ENCODE measurements at places on chromosomes 13 and 19.

DNA sequence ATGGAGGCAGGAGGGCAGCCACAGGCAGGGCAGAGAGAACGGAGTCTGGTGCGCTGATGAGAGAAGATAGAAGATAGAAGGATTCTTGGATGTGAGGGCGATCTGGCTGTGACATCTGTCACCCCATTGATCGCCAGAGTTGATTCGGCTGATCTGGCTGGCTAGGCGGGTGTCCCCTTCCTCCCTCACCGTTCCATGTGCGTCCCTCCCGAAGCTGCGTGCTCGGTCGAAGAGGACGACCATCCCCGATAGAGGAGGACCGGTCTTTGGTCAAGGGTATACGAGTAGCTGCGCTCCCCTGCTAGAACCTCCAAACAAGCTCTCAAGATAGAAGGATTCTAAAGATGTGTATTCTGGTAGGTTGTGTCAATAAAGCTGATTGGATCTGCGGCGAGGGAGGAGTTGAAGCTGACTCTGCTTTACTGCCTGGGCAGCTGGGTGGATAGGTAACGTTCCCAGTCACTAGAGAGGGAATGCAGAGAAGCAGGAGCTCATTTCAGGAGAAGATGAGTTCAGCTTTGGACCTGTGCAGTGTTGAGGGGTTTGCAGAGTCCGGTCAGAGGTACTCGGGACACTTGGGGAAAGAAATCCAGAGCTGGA is 5.1 kb downstream of the UBAC2 start:
- no peak for DNase-seq

- DNase-seq = no peak
Observed at GRCh38 chr13:112828756-112829155, 138.9 kb downstream of the ATP11A start.

- no peak for DNase-seq
Observed at GRCh38 chr13:28529836-28530235, 34.9 kb upstream of the FLT1 start.

DNA sequence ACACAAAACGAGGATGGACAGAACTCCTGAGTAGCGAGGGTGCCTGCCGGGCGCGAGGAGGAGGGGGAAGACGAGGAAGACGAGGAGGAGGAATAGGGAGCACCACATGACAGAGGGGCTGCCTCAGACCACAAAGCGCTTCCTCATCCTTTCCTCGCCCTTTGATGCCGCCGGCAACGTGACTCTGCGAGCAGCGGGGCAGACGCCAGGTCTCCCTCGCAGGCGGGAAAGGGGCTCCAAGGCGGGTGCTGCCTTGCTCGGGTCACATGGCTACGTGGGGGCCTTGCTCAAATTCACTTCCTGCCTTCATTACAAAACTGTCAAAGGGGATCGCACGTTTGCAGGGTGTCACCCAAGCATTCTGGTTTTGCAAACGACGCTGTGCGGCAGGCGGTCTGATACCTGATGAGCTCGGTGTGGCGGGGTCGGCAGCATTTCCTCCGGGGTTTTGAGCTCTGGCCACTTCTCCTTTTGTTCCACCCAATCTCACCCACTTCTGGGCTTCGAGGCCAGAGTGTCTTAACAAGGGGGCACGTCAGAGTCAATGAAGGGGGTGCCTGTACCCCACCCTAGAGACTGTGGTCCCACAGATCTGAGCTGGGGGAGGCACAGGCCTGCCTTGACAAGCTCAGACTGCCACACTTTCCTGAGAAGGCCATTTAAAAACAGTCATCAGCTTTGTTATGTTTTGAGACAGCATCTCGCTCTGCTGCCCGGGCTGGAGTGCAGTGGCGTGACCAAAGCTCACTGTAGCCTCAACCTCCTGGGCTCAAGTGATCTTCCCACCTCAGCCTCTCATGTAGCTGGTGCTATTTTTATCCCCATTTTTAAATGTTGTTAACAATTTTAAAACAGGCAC is 14.9 kb downstream of the MAP2K2 start:
- DNase-seq = no peak

GRCh38 chr13:112131713-112132113 is 64.8 kb downstream of the SOX1 start:
- no peak for DNase-seq

DNA sequence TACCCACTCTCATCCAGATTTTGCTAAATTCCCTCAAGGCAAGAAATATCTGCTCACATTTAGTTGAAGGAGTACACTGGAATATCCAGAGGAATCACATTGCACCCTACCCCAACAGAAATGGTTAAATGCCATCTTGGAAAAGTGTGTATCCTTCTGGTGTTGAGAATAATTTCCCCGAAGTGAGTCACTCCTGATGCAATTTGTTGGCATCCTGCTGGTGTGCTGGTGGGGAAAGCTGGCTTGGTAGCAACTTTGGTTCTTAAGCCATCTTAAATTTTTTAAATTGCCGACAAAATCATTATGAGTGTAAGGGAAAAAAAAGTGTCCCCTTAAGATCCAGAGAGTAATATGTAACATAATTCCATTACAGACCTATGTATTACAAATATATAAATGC is 337.3 kb upstream of the DACH1 start:
- no peak for DNase-seq

GRCh38 chr19:4081441-4082129 is 14.9 kb upstream of the ZBTB7A start:
- DNase-seq = no peak

DNA sequence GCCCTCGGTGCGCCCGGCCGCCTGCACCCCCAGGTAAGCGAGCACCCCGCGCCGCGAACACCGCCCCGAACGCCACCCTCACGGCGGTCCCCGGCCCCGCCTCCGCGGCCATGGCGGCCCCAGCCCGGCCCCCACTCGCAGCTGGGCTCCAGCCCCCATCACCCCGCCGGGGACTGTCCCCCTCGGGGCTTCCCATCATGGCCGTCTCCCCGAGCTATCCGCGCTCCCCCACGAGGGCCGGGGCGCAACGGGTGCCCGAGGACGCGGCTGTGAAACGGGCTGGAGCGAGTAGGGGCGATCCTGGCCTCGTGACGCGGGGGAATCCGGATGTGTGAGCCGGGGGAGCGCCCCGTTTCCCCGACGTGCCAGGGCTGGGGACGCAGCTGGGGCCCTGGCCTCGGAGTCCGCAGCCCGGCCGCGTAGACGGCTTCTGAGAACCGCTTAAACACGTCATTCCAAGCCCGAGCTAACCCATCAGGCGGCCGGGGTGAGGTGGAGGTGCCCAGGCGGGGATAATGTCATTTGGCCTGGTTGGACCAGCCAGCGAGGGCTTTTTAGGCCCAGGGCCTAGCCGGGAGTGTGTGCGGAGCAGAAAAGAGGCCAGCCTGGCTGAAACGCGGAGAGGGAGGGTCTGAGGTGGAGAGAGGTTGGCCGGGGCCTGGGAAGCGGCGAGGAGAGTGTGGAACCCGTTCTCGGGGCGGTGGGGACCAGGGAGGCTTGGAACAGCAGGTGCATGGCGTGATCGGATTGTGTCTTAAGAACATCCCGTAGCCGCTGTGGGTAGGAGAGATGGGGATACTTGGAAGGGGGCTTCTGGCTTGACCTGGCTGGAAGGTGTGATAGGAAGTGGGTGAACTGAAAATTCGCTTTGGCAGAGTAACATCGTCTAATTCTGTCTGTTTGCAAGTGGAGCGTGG is 550 bp downstream of the CERS4 start:
- peak; percentile 57 for DNase-seq

DNA sequence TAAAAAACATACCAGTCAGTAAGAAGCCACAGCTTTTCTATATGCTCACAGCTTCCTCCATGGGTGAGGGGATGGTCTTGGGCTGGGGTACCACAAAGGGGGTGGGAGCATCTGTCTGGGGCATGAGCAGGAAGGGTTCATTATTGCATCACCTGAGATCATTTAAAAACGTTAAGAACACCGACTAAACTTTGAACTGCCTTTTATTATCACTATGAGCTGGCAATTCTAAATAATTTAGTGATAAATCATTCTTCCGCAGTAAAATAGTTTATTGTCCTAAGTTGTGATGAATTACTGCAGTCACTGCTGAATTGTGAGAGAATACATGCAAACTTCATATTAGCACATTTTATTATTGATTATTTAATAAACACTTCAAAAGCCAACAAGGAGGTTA is 71.6 kb downstream of the KL start:
- no peak for DNase-seq

- no peak for DNase-seq
Observed at GRCh38 chr19:42132030-42132628, at the start of gene POU2F2. TSS of gene POU2F2 (minus strand) at chr19:42132446. CDS start at chr19:42132411, 35 bp downstream.

DNA sequence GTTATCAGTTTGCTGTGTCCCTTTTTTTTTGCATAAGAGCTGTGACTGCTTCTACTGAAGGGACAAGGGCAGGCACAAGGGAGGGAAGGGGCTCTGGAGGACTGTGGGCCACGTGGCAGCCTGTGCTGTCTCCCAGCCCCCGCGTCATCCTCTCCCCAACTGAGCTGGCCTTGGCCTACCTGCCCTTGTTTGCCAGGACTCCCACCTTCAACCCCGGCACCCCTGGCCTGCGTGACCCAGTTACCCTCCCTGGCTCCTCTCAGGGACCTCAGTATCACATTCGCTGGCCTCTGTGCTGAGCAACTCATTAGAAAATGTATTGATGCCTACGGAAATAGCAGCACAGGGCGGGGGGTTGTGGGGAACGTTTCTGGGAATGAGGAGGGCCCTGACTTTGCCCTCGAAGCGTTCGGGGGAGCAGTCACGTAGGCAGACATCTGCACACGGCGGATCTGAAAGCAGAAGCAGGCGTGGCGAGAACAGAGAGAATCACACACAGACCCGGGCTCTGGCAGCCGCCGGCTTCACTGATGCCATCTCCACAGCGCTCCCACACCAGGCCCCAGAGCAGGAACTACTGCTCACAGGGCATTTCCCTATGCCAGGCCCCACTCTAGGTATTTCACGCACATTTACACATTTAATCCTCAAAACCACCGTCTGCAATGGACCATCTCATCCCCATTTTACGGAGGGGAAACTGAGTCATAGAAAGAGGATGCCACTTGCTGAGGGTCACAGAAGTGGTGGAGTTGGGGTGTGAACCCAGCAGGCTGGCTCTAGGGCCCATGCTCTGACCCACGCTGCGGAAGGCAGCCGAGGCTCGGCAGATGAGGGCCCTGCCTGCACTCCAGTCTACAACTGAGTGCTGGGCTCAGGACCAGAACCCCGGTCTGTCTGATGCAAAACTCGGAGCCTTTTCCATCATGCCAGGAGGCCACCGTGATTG is 5.7 kb upstream of the ATF5 start:
- no peak for DNase-seq

DNA sequence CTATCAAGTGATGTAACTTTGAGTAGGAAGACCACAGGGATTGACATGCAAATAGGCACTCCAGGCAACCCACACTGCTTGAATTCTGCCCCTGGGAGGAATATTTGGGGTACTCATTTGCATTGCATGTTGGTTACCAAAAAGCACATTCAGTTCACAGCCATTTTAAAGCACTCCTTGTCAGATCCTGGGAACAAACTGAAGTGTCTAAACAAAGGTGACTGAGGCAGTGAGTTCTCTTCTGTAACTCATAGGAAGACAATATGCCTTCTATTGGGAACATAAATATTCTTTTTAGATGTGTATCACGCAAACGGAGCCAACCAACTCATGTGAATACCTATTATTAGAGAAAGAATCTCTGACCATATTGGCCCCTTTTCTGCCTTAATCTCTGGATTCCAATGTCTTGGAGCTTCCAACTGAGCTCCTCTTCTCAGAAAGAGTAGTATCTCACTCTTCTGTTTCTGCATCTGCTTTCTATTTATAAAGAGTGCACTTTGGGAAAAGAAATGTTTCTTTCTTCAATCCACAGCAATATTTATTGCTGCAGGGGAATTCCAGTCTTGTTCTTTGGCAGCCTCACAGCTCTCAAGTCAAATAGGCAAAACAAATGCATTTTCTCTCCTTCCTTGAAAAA is 125.7 kb upstream of the NBEA start:
- no peak for DNase-seq

DNA sequence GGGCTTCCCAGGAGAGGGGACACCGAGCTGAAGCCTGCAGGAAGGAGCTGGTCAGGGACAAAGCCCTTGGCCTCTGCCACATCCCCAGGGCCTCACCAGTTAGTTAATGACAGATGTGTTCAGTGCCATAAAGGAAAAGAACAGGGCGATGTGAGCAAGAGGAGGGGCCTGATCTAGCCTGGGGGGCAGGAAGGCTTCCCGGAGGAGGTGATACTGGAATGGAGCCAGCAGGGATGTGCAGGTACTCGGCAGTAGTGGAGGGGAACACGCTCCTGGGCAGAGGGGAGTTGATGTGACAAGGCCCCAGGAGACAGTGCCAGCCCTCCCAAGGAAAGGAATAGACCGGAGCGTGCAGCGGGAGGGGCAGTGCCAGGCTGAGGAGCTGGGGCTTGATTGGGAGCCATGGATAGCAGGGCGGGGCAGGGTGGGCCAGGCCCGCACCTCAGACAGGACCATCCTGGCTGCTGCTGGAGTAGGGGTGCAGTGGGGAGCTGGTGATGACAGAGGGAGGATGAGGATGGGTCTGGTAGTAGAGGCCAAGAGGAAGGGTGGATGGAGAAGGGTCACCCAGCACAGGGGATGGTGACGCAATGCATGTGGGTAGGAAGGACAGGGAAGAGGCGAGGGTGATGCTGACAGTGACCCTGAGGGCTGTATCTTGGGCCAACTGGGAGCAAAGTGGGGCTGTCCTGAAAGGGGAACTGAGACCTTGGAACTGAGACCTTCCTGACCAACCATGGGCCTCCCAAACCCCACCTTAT is 4.1 kb downstream of the C19orf33 start:
- no peak for DNase-seq

GRCh38 chr13:95614641-95615245 is 29.8 kb downstream of the DZIP1 start:
- DNase-seq = no peak

- no peak for DNase-seq
Observed at GRCh38 chr19:39111593-39112199, 13.9 kb upstream of the PAK4 start.

GRCh38 chr19:51123381-51123800 is 1.3 kb upstream of the SIGLEC9 start:
- no peak for DNase-seq

DNA sequence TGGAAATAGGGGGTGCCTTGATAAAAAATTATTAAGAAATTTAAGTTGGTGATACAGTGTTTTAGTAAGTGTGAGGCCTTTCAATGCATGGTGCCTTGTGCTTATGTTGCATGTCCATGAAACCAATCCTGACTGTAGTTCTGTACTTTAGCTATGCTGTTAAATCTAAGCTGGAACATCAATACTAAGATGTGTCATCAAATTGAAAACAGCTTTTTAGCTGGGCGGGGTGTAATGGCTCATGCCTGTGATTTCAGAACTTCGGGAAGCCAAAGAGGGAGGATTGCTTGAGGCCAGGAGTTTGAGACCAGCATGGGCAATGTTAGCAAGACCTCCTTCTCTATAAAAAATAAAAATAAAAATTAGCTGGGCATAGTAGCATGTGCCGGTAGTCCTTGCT is 930.3 kb upstream of the PCDH9 start:
- DNase-seq = no peak

- no peak for DNase-seq
Observed at GRCh38 chr13:59166174-59166573, 997.6 kb downstream of the DIAPH3 start.
